ENCODE measurements at places on chromosomes 1 and 21. TPM values are rescaled to one million over a fixed set of nuclear protein-coding genes. Genes with fewer than 3 reads are reported as not detected.

DNA sequence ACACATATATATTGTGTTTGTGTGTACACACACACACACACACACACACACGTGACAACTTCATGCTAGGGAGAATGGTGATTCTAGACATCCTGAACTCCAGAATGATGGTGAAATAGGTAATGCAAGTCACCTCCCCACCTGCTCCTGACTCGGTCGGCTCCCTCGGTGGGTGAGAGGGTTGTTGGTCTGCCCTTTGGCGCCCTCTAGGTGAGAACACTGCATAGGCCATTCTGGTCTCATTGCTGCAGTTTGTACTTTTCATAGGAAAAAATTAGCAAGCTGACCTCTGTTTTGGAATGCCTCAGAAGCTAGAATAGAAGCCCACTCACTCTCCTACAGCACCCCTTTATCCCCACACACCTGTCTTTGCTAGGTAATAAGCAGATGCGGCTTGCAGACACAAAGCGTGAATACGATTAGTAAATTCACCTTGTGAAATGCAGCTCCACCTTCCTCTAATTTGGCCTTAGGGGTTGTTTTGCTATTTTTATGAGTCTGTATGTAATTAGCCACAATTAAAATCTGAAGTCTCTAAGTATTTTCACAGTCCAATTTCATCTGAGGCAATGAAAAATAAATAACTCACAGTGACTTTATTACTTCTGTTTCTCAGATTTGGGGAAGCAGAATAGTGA lies 130.0 kb upstream of the KCNJ15 start:
- DNase-seq, result no peak

DNA sequence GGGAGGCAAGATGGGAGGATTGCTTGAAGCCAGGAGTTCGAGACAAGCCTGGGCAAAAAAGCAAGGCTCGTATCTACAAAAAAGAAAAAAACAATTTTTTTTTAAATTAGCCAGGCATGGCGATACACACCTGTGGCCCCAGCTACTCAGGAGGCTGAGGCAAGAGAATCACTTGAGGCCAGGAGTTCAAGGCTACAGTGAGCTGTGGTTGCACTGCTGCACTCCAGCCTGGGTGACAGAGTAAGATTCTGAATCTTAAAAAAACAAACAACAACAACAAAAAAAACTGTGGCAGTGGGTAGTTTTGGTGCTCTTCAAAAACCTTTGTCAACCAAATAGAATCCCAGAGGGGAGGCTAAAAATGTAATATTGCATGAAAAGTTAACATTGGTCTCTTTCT lies 734 bp downstream of the PTPN22 start:
- no peak for DNase-seq

DNA sequence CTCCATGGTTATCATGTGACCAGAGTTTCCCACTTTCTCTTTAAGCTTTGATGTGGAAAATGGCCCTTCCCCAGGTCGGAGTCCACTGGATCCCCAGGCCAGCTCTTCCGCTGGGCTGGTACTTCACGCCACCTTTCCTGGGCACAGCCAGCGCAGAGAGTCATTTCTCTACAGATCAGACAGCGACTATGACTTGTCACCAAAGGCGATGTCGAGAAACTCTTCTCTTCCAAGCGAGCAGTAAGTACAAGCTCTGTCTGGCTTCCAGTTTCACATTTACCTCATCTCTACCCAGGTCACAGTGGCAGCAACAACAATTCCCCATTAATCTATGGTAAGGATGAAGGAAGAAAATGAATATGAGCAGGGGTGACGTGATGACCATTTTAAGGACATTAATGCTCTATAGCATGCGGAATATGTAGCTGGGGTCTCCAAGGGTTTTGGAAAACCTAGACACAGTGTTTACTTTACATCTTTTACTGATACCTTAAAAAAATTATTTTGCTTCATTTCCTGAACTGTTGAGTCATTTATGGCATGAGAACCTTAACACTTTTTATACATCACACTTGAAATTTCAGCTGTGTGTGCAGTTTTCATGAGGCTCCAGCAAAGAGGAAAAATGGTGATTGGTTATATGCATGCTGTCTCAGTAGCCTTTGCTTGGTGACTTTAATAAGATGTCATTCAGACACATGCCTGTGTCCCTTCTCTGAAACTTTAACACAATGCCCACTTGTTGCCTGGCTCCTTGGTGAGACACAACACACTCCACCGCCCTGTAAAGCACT lies 286.3 kb upstream of the SGIP1 start:
- no peak for DNase-seq

DNA sequence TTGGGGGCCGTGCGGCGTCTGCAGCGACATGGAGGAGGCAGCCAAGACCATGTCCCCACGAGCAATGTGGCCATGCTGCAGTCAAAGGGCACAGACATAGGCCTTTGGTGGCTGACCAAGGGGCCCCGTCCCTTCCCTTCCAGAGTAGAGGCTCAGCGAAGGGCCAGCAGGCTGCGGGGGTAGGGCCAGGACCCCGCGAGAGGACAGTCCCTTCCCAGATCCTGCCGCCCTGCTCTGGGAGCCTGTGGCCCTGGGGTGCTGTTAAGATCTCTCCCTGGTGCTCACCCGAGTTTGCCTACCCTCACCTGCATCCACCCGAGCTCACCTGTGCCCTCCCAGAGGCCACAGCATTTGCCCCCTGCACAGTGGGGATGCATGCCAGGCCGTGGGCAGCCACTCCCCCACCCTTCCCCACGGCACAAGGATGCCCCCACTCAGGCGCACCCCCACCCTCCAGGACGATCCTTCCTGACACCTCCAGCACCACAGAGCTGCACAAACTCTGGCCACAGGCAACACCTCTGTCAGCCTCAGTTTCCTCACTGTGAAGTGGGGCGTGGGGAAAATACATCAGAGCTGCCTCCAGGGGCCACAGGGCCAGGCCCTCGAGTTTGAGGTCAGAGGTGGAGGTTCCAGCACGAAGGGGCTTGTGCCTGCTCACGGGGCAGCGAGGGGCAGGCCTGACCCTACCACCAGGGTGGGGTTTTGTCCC lies 15.5 kb downstream of the ITGB2 start:
- DNase-seq, result no peak

DNA sequence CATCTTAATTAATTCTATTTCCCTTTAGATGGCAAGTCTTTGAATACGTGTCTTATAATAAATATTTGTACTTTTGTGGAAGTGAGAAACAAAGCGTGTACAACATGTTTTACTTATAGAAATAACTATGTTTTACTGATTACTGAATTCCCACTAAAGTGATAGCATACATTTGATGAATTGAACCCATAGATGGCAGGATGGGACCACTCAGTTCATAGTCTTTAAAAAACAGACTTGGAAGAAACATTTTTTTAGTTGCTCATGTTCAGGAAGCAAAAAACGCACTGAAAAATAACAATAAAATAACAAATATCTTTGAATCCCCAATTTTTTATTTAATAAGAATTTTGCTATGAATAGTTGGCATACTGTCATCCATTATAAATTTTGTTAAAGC lies 507.1 kb upstream of the ZRANB2 start:
- DNase-seq, result no peak

- DNase-seq, result no peak
These were observed 154.1 kb upstream of the TMEM51 start for GRCh38 chr1:14999441-14999840.

GRCh38 chr1:85707267-85707989 lies 805 bp downstream of the ZNHIT6 start:
- DNase-seq, result no peak

DNA sequence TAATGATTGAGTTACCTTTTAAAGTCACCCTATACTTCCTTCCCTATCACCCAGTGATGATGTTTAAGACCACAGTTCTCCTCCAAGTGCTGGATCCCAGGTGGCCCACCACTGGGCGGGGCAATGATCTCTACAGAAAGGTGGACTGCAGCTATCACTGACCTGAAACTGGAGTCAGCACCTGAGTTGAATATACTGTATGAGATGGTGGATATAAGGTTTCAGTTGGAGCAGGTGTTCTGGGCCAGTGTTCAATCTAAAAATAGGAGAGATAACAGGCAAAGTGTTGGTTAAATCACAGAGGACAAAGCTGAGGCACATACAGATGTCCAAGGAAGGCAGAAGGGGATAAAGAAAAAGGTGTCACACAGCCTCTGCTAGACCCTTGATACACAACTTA lies 96.6 kb downstream of the SIPA1L2 start:
- no peak for DNase-seq

- no peak for DNase-seq
These were observed 14.0 kb upstream of the PRDM16 start for GRCh38 chr1:3055051-3055450.

DNA sequence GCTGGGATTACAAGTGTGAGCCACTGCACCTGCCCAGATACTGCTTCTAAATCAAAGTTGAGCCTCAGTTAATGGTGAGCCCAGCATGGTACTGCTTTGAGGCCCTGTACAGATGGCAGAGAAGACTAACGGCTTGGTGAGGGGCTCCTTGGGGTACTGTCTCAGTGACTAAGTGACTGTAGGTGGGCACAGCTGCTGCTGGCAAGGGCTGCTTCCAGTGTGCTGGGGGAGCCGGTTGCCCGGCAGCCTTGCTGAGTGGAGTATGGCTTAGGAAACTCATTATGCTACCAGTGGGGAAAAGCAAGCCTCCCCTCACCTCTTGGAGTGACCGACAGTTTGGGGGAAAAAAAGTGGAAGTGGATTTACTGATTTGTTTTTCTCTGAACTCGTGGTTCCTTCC lies 23.6 kb upstream of the ARHGEF10L start:
- DNase-seq, result no peak

GRCh38 chr1:82245345-82246014 lies 444.7 kb downstream of the ADGRL2 start:
- no peak for DNase-seq

DNA sequence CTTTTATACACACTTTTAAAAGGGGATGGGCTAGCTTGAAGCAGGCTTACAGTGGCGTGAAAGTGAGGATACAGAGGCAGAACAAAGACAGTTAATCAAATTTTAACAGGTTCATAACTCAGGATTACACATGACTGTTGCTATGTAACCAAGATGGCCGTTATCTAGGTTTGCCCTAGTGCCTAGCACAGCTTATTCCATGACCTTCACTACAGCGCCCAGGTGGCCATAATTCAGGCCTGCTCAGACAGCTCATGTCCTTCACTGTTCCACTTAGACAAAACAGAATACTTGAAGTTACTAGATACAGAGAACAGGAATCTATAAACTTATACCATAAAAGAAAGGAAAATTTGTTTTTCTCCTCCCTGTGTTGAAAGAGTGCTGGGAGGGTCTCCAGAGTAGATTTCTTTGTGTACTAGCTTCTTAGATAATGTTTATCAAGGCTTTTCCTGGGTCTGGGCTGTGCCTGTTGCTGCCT lies 6.2 kb upstream of the SPRR2F start:
- DNase-seq, result no peak

- no peak for DNase-seq
These were observed 38.8 kb upstream of the GPR153 start for GRCh38 chr1:6299557-6300165.

- no peak for DNase-seq
These were observed 99.5 kb downstream of the MAN1A2 start for GRCh38 chr1:117466761-117467160.

- no peak for DNase-seq
These were observed 33.9 kb upstream of the IPO9 start for GRCh38 chr1:201795066-201795465.

- no peak for DNase-seq
These were observed 53.0 kb downstream of the ZC3H11B start for GRCh38 chr1:219559899-219560298.

GRCh38 chr1:41361495-41362356 lies 492 bp downstream of the FOXO6 start:
- DNase-seq, result peak; percentile 74

DNA sequence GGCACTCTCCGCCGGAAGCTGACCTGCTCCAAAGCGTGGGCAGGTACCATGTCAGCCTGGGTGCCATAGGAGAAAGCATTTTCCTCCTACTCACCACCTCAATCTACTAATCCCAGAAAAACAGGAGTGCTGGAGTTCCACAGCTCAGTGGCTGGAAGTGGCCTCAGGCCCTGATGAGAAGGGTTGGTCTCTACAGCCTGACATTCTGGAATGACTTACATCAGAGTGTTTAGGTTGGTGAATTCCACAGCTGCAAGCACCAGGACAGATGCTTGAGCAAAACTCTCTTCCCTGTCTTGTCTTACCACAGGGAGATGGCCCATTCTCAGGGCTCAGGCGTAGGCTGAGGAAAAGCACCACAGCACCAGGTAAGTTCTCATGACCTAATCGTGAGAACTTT lies 5.5 kb downstream of the SEC16B start:
- DNase-seq, result no peak

GRCh38 chr1:8551057-8551456 lies 233.1 kb downstream of the SLC45A1 start:
- DNase-seq, result no peak

The PAQR6 gene
- total RNA-seq, result 7.1 TPM

The KIF21B gene
- 26.5 TPM for total RNA-seq

The CRABP2 gene
- 119 TPM for total RNA-seq

The NCAM2 gene
- total RNA-seq, result 0.54 TPM

The OR14K1 gene
- total RNA-seq, result not detected

The TSPEAR gene
- 0.58 TPM for total RNA-seq

The CRYBG2 gene
- total RNA-seq, result 17.0 TPM

The TP53BP2 gene
- total RNA-seq, result 38.7 TPM

The CA6 gene
- not detected for total RNA-seq

The FAM72C gene
- total RNA-seq, result 6.3 TPM

The TRIM45 gene
- 15.6 TPM for total RNA-seq

The PGLYRP4 gene
- not detected for total RNA-seq

The FCRL5 gene
- 1.0 TPM for total RNA-seq

The NENF gene
- total RNA-seq, result 27.0 TPM

The SLAMF6 gene
- not detected for total RNA-seq

The NUAK2 gene
- 12.9 TPM for total RNA-seq

The USH2A gene
- total RNA-seq, result 0.04 TPM

The NUF2 gene
- total RNA-seq, result 24.1 TPM

The ANGPTL3 gene
- total RNA-seq, result not detected

The IPO13 gene
- 20.7 TPM for total RNA-seq

The AKR7A3 gene
- total RNA-seq, result 0.65 TPM

The CLCNKB gene
- total RNA-seq, result 1.4 TPM

The KCNC4 gene
- total RNA-seq, result 11.2 TPM

The CFHR1 gene
- total RNA-seq, result not detected

The RGS16 gene
- 9.8 TPM for total RNA-seq

The ACTL8 gene
- 0.47 TPM for total RNA-seq

The TCEA3 gene
- total RNA-seq, result 0.21 TPM

The FCGR3A gene
- not detected for total RNA-seq

The NOS1AP gene
- total RNA-seq, result 12.1 TPM

The S100A7 gene
- not detected for total RNA-seq

The AQP10 gene
- total RNA-seq, result not detected

The ANKRD34A gene
- total RNA-seq, result 0.20 TPM

The RAP1GAP gene
- 8.4 TPM for total RNA-seq

The KDM1A gene
- 273 TPM for total RNA-seq

The ANKRD13C gene
- 20.9 TPM for total RNA-seq
